NCI-H2081 (cell line): ENCODE measurements at places on chromosomes 11 and 22.
A peak's percentile ranks its signal among the peaks of the same experiment; 100 is the strongest.

DNA sequence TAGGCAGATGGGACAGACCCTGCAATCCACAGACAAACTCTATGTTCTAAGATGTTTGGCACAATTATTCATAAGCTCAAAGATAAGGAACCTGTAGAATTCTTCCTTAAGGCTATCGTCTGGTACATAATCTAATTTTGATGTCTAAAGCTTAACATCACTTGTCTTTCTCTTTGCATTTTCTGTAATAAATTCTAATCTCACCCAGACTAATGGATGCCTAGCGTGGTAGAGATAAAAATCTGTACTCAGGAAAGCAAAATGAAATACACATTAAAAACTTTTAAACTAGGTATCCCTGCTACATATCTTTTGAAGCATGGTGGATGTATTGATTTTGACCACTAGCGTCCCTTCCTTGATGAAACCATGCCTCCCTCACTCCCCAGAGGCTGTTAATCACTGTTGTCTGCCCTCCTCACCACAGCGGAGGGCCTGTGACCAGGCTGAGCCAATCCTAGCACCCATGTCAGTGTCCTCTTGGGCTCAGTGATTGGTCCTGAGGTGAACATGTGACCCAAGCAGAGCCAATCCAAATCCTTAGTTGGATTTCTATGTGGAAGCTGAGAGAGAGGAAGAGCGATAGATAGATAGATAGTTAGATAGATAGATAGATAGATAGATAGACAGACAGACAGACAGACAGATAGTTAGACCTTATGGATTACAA is 82.2 kb upstream of the GRK3 start:
- DNase-seq: no peak

DNA sequence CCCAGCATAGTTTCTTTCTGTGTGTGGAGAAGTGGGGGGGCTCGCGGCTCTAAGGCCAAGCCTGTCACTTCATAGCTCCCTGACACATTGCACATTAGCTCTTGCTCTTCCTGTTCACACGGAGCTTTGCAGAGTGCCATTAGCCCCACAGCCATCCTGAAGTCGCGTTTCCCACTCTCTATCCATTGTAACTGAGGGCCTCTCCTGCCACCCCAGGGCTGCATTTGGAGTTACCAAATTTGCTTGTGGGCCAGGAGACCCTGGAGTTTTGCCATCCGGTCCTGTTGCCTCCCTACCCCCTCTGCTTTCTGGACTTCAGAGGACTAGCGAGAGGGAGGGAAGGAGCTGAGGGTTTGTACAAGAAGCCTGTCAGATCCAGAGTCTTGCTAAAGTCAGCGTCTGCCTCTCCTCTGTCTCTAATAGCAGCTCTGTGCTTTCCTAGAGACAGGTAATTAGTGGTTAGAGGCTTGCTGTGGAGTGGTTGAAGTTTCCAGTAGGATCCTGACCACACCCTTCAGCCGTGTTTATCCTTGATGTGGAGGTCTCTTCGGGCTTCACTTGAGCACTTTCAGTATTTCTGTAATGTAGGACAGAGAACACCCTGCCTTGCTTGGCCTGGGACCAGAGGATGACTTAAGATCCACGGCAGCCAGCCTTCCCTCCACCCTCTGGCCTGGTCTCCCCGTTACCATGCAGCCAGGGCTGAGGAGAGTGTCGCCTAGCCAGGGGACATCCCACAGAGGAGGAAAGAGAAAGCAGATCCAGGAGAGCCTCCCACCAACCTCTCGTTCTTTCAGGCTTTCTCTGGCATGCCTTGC is 14.1 kb downstream of the DCPS start:
- no peak for DNase-seq

- no peak for DNase-seq
Measured at GRCh38 chr22:48551716-48552268, 1275.9 kb downstream of the BRD1 start.

- DNase-seq: no peak
Measured at GRCh38 chr11:66126808-66127555, 56.9 kb downstream of the PACS1 start.

DNA sequence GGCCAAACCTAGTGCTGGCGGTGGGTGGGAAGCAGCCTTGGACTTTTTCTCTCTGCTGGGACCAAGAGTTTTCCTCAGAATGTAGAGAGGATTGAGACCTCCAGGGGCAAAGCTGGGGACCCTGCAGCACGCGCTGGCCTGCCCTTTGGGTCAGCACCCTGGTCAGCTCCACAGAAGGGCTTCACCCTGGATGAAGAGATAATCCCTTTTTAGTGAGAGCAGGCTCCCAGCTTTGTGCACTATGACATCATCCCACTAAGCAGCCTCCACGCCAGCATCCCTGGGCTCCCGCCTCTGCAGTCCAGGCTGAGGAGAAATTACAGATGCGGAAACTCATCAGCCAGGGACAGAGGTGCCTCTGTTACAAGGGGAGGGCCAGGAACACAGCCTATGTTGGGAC is 23.5 kb downstream of the DRICH1 start:
- no peak for DNase-seq

DNA sequence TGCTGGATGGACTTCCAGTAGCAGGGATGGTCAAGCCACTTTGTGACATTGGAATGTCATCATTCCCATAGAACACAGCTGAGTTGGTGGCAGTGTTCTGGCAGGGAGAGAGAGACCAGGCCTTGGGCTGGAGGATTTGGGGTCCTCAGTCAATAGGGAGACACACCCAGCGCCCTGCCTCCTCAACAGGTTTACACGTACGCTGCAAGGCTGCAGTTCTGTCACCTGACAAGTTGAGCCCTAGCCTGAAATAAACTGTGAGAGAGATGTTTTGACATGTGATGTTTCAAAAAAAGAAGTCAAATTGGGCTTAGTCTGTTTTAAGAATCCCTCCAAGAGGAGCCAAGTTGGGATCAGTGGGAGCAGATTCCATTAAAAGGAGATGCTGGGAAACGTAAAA is 42.9 kb upstream of the CRYBB3 start:
- DNase-seq: no peak

- DNase-seq: peak; percentile 53
Measured at GRCh38 chr22:23128269-23129108, 13.3 kb downstream of the RSPH14 start.

DNA sequence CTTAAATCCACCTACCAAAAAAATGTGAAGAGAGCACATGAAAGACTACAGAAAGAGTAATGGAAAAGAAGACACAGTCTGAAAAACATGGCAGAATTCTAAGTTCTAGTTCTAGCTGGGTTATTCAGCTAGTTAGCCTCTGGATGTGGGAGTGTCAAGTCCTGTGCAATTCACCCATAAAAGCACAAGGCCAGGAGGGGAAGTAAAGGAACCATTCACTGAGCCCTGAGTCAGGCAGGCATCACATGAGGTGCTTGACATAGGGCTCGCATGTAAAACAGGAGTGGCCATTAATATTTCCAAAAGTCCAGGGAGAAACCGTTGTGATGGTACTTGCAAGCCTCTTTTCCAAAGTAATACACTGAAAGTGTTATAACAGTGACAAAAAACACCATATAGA is 103.7 kb downstream of the GAB2 start:
- no peak for DNase-seq

GRCh38 chr22:17100621-17101020 is 15.8 kb downstream of the IL17RA start:
- no peak for DNase-seq

- peak; percentile 91 for DNase-seq
Measured at GRCh38 chr11:116835791-116836631, 1.4 kb downstream of the APOA1 start.

DNA sequence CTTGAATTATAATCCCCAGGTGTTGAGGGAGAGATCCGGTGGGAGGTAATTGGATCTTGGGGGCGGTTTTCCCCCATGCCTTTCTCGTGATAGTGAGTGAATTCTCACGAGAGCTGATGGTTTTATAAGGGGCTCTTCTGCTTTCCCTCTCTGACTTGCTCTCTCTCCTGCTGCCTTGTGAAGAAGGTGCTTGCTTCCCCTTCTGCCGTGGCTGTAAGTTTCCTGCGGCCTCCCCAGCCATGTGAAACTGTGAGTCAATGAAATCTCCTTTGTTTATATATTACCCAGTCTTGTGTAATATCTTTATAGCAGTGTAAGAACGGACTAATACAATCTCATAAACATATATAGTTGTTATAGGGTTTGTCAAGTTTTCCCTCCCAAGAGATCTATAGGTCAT is 32.8 kb downstream of the KCNE3 start:
- DNase-seq: no peak

DNA sequence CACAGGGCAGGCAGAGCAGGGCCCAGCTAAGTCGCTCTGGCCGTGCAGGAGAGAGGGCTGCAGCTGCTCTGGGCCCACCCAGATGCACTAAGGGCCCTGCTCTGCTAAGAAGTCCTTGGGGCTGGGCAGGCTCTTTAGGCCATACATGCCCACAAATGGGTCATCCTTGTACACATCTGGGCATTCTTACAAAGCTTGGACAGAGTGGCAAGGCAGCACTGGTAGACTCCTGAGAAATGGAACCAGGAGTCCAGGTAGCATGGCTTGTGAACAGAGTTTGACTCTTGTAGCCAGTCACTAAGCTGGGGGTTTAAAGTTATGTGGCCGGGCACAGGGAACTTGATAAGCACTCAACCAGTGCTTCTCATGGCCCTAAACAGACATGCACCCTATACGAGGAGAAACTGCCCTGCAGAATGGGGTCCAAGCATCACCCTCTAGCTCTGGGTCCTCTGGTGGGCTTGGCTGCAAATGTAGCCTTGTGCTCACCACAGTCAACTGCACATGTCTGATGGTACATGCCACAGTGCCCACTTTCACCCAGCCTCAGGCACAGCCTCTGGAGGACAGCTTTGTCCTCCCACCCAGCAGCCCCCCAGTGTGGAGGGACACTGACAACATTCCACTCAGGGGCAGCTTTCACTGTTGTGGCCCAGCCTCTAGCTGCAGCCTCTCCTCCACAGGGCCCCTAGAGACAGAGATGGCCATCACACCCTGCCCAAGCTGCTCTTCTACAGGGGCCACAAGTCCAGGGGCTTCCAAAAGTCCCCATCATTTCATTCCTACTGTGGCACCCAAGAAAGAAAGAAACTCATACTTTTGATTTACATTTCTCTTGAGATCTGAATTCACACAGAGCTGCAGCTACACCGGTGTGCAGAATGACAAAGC is 75.2 kb downstream of the DGCR2 start:
- DNase-seq: no peak

DNA sequence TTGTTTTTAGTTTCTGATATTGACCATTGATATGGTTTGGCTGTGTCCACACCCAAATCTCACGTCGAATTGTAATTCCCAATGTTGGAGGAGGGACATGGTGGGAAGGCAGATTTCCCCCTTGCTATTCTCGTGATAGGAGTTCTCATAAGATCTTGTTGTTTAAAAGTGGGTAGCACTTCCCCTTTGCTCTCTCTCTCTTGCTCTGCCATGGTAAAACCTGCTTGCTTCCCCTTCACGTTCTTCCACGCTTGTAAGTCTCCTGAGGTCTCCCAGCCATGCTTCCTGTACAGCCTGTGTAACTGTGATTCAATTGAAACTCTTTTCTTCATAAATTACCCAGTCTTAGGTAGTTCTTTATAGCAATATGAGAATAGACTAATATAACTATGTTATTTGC is 203.6 kb upstream of the CHORDC1 start:
- no peak for DNase-seq

DNA sequence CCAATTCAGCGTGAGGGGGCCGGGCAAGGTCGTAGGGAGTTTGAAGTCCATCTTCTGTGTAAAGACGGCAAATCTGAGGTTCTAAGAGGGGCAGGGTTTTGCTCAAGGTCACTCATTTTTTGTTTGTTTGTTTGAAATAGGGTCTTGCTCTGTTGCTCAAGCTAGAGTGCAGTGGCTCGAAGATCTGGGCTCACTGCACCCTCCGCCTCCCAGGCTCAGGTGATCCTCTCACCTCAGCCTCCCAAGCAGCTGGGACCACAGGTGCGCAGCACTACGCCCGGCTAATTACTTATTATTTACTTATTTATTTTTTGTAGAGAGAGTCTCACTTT is 355 bp upstream of the AP1B1 start:
- DNase-seq: no peak

DNA sequence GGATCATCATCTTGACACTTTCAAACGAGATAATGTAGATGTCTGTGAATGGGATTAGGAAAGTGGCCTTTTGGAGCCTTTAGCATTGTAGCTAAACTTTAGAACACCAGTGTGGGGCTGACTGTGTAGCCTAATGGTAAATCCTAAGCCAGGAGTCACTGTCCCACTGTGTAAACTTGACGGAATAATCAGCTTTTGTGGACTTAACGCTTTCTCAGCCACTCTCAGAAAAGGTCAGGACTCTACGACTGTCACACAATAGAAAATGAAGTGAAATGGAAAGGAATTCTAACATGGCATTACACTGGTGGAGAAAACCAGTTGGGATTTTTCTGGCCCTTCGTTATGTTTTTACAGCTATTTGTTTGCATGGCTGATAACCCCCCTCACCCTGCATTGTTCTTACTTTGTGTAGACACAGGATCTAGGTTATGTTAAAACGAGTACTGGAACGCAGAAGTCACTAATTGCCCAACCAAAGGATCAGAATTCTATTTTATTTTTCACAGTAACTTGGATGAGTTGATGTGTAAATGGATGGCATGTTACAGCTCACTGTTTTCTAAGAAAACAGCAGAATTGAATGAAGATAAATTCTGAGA is 22.0 kb upstream of the GRAMD1B start:
- DNase-seq: peak; percentile 67
